ENCODE measurements at places on chromosomes 7 and 10.

- DNase-seq = no peak
These were observed 152.0 kb downstream of the ZNF22 start for GRCh38 chr10:45152726-45153125.

DNA sequence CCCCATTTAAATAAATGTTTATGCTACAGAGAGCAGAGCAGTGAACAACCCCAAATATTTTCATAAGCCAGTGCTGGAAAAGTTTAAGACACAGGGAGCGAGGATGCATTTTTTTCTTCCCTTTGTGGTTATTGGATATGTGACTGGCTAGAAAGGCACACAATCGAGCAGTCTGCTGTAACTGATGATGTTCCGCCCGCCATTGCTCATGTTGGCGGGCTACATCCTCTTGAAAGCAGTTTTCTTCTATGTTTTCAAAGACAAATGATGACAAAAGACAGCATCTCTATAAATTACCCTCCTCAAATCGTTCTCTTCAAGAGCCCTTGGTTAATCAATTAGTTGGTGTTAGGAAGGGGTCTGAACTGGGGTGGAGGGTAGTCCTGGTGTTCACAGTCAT, 269.8 kb downstream of the SKAP2 start:
- DNase-seq = no peak

DNA sequence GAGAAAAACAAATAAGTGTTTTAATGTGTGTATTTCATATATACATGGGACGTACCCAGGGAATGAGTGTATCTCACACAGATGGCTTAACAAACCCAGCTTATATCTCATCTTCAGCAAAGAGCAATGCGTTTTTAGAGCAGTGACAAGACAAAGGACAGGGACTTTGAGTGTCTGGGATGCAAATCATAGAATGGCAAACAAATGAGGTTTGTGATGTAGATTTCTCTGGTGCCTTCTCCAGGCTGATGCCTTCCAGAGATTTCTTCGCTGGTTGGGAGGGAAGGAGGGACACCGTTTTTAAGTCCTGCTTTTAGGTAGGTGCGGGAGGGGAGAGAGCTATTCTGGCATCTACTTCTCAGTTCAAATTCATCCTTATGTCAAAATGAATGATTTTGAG, 16.6 kb downstream of the LANCL2 start:
- DNase-seq = no peak

- no peak for DNase-seq
These were observed 11.7 kb upstream of the CALML3 start for GRCh38 chr10:5512881-5513612.
